ENCODE measurements at places on chromosomes 1 and 21.

DNA sequence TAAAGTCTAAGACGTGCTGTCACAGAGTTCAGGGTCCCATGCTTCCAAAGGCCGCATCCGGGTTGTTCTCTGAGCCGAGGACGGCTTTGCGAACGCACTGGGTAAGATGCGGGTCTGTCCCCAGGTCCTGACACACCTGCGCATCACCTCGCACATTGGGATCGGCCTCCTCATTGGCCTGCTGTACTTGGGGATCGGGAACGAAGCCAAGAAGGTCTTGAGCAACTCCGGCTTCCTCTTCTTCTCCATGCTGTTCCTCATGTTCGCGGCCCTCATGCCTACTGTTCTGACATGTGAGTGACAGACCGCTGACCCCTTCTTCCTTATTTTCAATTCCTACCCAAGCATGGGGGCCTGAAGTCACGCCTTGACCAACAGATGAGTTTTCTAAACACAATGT is 25.3 kb downstream of the TFF3 start:
- no peak for DNase-seq

- DNase-seq, result peak; percentile 12
These were observed 80.3 kb upstream of the ARTN start for GRCh38 chr1:43853161-43853921.

GRCh38 chr1:8340448-8340847 is 22.5 kb downstream of the SLC45A1 start:
- no peak for DNase-seq

DNA sequence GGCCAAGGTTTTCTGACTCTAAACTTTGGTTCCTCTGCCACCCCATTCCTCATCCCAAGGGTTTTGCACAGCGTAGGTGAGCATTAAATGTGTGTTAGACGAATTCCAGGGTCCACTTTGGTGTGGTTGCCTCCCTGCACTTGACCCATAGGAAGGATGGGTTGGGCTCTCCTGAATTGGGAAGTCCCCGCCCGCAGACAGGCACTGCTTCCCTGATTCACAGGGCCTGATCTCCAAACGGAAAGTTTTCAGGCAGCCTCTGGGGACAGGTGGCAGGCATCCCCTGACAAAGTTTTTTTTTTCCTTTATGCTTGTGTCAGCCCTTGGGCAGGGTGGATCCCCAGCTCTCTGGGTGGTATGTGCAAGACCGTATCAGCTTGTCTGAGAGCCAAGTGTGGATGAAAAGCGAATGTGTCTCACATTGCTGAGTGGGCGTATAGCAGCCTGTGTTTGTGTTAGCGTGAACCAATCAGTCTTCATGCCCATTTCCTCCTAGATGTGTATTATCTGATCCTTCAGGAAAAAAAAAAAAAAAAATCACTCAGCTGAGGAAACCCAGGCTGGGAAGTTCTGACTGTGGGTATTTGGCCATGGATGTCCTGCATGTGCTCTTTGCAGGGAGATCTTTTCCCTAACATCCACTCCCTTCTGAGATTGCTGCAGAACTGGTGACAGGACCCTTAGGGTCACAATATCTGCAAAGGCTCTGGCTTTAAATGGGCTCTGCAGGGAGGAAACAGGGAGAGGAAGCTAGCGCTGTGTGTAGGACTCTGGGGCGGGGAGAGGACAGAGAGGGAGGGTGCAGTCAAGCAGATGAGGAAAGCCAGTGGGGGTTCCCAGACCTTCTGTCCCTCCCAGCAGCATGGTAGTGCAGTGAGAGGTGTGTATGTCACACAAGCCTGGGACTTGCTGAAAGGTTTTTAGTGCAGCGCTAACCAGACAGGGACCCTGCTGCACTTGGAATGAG is 42.2 kb upstream of the TRABD2B start:
- no peak for DNase-seq

- DNase-seq, result no peak
These were observed 259.1 kb upstream of the USP24 start for GRCh38 chr1:55474168-55474786.

DNA sequence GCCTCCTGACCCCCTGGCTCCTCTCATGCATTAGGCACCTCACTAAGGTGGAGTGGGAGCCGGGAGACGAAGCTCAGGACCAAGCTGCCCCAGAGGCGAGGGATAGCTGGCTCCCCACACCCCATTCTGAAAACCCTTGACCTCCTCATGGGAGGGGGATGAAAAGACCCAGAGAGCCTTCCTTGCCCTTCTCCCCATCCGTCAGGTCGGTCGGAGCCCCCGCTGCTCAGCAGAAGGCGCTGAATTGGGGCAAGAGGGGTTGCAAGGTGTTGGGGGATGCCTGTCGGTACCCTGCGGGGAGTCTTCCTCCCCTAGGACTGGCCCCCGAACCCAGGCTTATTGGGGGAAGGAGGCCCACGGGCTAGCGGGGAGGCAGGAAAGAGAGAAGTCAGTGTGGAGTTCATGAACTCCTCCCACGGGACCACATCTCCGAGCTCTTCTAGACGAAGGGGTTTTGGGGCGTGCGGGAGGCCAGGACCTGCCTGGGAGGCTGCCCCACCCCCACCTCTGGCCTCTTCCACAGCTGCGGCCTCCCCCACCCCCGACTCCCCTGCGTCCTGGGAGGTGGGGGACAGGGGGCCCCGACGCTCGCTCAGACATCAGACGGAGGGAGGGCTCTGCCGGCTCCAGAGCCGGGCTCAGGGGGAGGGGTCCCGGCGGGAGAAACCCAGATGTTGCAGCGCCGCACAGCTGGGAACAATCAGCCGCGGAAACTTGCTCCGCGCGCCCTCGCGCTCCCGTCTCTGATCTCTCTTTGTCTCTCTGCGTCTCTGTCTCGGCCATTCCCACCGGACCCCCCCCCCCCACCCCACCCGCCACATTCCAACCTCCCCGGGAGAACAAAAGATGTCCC is 719 bp downstream of the MFAP2 start:
- no peak for DNase-seq

GRCh38 chr1:5119366-5120234 is 465.2 kb downstream of the AJAP1 start:
- DNase-seq, result no peak

DNA sequence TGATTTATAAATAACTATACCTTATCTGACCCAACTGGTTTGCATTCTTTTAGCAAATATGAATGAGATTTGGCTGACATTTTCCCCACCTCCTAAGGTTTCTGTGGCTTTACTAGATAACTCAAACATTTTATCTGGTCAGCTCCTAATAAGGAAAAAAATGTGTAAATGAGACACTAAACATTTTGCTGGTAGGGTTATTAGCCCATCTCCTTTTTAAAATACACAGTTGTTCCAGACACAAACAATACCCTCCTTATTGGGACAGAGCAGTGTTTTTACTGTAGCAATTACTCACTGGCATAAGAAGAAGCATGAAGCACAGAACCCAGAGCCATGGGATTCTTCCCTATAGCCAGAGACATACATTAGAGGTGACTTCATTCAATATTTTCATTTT is 53.8 kb upstream of the NUF2 start:
- no peak for DNase-seq

DNA sequence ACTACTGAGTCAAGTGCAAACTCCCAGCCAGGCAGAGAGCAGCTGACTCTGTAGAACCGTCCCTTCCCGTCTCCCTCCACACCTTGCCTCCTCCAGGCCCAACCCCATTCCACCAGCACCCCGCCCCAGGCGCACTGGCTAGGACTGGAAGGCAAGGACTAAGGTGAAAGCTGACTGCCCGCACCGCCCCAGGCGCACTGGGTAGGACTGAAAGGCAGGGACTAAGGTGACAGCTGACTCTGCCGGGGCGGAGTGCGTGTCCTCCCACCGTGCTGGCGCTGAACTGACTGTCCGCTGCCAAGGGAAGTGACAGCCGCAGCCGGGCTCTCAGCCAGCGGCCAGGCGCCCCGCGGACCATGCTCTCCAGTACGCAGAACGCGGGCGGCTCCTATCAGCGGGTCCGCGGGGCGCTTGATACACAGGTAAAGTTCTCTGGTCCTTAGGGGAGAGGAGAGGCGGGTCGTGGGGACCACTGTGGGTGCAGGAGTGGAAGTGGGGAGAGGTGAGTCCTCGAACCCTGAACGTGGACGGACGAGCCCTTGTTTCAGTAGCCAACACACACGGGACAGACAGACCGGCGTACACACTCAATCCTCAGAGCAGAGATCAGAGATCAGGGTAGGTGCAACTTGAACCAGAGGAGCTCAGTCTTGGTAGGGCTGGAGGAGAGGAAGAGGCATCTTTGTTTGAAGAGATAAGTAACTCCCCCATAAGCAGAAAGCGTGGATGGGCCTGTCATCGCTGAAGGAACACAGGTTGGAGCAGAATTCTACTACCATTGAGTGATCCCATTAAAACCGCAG is 58.0 kb downstream of the RBM11 start:
- peak; percentile 90 for DNase-seq

GRCh38 chr21:15560383-15561056 is 169.3 kb upstream of the USP25 start:
- no peak for DNase-seq

DNA sequence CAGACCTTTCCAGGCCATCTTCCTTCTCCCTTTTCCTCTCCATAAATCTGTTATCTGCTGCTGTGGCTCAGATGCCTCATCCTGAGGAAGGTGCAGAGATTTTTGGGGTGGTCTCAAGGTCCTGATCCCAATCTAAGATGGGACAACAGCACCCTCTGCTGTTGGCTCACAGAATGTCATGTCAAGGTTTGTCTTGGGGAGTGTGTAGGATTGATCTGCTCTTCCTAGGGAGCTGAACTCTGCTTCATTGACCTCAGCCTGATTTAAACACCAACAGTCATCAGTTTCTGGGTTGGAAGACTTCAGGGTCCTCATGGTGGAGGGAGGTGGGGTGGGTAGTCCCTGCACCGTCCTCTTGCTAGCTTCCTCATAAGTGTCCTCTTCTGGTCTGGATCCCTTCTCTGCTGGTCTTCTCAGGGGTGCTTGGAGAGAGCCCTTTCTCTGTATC is 62.8 kb upstream of the LAX1 start:
- peak; percentile 88 for DNase-seq

DNA sequence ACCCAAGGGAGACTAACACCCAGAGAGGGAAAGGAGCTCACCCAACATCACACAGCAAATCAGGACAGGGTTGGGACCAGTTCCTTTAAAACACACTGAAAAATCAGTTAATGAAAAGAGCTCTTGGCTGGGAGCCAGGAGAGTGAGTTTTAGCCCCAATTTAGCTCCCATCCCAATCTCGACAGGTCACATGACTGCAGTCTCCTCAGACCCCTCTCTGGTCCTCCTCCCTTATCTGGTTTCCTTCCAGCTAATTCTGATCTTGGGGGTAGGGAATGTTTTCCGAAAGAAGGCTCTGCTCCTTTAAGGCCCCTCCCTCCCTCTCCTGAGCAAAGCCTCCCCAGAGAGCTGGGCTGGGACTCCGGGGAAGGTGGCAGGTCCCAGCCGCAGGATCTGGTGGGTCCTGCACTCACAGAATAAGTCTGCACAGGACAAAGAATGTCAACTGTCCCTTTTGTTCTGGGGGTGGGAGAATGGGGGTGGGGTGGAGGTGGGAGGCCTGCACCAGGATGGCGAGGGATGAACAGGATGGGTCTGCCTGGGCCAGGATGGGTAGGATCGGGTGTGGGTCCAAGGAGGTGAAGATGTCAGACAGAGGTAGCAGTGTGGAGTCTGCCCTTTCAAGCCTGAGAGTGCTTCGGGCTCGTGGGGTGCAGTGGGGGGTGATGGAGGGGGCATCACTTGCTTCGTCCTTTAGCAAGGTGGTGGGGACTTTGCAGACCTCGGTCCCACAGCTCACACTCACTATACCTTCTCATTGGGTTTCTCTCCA is 57.3 kb upstream of the SSBP3 start:
- DNase-seq, result peak; percentile 8

DNA sequence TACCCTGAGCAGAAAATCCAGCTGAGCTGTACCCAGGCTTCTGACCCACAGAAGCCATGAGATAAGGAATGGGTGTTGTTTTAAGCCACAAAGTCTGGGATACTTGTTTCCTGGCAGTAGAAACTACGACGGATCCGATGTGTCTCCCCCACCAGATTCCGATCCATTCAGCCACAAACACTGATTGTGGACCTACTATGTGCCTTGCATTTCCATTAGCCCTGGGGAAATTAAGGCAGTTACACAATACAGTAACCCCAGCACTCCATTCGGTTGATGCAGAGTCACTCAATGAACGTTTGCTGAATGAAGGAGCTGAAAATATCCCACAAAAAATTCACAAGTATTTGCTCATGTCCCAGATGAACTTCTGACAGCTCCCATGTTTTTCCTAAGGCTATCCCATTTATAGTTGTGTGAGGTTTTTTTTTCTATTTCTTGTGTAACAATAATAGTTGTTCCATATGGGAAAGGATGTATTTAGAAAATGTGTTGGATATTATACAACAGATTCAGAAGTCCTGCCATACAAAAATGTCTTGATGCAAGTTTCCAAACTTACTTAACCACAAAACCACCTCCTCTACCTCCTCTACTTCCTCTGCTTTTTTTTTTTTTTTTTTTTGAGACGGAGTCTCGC is 29.6 kb upstream of the KAZN start:
- DNase-seq, result no peak

DNA sequence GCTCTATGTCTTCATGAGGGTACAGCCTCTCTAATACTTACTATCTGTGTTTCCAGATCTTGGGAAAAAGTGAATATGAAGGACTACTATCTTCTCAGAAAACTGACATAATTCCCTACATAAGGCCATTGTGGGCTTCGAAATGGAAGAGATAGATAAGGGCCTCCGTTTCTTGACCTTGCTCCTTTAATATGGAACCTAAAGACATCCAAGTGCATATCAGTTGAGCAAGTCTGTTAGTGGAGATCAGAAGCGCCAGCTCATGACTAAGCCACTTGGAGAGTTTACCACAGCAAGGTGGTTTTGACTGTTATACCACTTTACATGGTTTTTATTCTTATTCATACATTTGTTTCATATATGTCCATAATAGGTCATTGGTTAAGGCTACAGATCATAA is 35.3 kb upstream of the FCER1A start:
- DNase-seq, result no peak

DNA sequence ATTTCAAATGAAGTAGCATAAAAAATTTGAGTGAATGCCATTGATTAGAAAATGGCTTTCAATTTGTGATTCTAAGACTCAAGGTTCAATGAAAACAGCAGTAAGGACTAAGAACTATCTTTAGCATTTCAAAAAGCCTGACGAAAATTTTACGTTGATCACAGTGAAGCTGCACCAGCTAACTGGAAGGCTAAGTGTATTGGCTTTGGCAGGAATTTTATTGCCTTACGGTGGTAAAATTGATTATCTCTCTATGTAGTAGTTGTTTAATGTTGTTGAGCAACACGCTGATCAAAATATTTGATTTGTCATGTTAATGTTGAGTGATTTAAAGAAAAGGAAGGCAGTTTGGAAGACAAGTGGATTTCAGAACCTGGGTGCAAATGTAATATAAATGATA is 49.6 kb downstream of the ATG4C start:
- DNase-seq, result no peak

GRCh38 chr1:2091611-2092604 is 41.7 kb downstream of the PRKCZ start:
- DNase-seq, result no peak

GRCh38 chr1:76090283-76091203 is 16.0 kb downstream of the ST6GALNAC3 start:
- DNase-seq, result no peak

- DNase-seq, result no peak
These were observed 32.9 kb downstream of the TP73 start for GRCh38 chr1:3685222-3685621.
